Progenitor cell of endocrine pancreas (in vitro differentiated cells): ENCODE measurements at places on chromosomes 2 and 18.

DNA sequence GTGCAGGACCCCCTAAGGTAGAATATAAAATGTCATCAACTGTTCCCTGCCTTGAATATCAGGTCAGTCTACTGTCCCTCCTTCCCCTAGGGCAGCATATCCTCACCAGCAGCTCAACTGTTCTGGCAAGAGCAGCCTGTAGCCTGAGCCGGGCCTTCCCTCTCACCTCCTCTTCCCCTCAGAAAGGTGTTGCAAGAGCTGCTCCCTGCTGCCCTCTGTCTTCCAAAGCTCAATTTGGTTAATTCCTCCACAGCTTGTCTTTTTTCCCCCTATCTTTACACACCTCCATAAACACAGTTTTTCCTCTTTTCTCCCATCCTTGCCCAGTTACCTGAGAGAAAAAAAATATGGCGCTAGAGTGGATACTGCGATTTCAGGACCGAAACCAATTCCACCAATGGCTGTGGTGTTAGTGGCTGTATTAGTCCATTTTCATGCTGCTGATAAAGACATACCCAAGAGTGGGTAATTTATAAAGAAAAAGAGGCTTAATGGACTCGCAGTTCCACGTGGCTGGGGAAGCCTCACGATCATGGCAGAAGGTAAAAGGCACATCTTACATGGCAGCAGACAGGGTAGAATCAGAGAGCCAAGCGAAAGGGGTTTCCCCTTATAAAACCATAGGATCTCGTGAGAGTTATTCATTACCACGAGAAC lies 184.7 kb downstream of the MREG start:
- H3K4me1 ChIP-seq = peaks cover 51% of the 10 kb centered on the region
- peak overlapping the region; percentile 70 for H3K27ac ChIP-seq
- H3K27me3 ChIP-seq = no peaks in the 10 kb centered on the region
- peaks cover 5% of the 10 kb centered on the region for H3K36me3 ChIP-seq
- H3K4me3 ChIP-seq = no peak overlapping the region
- DNase-seq = no peak

DNA sequence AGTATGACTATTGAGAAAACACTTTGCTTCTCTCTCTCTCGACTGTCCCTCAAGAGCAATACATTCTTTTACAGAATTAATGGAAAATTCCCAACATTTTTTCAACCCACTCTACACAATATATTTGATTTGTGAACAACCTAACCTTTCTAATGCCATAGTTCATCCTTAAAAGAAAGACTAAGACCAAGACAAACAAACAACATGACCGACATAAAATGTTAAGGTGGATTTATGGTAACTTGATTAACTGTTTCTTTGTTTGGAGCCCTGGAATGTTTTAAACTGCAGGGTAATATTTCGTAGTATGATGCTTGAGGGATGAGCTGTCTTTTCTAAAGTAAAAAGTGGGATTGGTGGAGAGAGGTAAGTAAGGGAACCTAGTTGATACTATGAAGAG lies 738.2 kb downstream of the MBD2 start:
- peaks cover 3% of the 10 kb centered on the region for H3K4me1 ChIP-seq
- no peak overlapping the region for H3K4me3 ChIP-seq
- no peaks in the 10 kb centered on the region for H3K36me3 ChIP-seq

DNA sequence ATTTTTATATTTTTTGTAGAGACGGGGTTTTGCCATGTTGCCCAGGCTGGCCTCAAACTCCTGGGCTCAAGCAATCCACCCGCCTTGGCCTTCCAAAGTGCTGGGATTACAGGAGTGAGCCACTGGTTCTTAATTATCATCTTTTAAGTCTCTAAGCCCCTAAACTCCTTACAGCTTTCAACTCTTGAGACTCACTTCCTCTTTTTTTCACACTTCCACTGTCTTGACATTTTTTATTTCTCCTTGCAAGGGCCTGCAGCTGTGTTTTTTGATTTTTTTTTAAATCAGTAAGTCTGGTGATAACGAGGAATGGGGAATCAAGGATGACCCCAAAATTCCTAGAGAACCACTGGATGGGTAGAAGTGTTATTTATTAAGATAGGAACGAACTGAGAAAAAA lies 8.6 kb upstream of the ABCB11 start:
- no peak overlapping the region for H3K27ac ChIP-seq
- no peak overlapping the region for H3K4me3 ChIP-seq
- H3K36me3 ChIP-seq = peaks cover 2% of the 10 kb centered on the region
- DNase-seq = no peak
- no peaks in the 10 kb centered on the region for H3K27me3 ChIP-seq

- peaks cover 13% of the 10 kb centered on the region for H3K27me3 ChIP-seq
- no peaks in the 10 kb centered on the region for H3K36me3 ChIP-seq
- DNase-seq = no peak
- no peak overlapping the region for H3K4me3 ChIP-seq
These were observed 153.3 kb downstream of the COL6A3 start for GRCh38 chr2:237260686-237261085.

DNA sequence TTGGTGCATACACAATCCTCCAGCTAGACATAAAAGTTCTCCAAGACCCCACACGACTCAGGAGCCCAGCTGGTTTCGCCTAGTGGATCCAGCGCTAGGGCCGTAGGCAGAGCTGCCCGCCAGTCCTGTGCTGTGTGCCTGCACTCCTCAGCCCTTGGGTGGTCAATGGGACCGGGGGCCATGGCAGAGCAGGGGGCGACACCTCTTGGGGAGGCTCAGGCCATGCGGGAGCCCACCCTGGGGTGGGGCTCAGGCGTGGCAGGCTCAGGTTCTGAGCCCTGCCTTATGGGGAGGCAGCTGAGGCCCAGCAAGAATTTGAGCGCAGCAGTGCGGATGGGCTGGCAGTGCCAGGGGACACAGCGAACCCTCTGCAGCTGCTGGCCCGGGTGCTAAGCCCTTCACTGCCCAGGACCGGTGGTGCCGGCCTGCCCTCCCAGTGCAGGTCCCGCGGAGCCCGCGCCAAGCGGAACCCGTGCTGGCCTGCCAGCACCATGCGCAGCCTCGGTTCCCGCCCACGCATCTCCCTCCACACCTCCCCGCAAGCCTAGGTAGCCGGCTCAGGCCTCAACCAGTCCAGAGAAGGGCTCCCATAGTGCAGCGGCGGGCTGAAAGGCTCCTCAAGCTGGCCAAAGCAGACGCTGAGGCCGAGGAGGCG lies 1566.6 kb upstream of the SLC39A10 start:
- H3K4me1 ChIP-seq = peaks cover 7% of the 10 kb centered on the region

- no peak overlapping the region for H3K4me3 ChIP-seq
- H3K4me1 ChIP-seq = no peaks in the 10 kb centered on the region
- DNase-seq = no peak
- no peak overlapping the region for H3K27ac ChIP-seq
- H3K27me3 ChIP-seq = peaks cover 6% of the 10 kb centered on the region
- H3K36me3 ChIP-seq = no peaks in the 10 kb centered on the region
These were observed 67.3 kb upstream of the SALL3 start for GRCh38 chr18:78912336-78912735.

DNA sequence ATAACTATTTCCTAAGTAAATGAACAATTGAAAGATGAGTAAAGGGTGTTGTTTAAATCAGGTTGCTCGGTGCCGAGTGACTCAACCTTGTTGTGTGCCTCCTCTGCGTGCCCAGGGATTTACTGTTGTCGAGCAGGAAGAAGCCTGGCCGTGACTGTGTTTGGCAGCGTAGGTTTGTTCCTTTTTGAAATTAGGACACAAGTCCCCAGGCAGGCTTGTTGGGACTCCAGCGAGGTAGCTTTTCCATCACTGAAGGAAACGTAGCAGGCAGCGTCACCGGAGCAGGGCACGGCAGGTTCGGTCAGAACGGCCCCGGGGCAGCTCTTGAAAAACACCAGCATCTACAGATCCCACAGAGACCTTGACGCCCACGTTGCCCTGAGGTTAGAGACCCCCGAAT lies 48.6 kb downstream of the TMEM18 start:
- no peaks in the 10 kb centered on the region for H3K36me3 ChIP-seq
- no peak overlapping the region for H3K4me3 ChIP-seq
- peaks cover 5% of the 10 kb centered on the region for H3K27me3 ChIP-seq
- no peaks in the 10 kb centered on the region for H3K4me1 ChIP-seq
- no peak overlapping the region for H3K27ac ChIP-seq

- no peak overlapping the region for H3K27ac ChIP-seq
- no peaks in the 10 kb centered on the region for H3K4me1 ChIP-seq
- peaks cover 10% of the 10 kb centered on the region for H3K36me3 ChIP-seq
- no peak overlapping the region for H3K4me3 ChIP-seq
- H3K27me3 ChIP-seq = peaks cover under 1% of the 10 kb centered on the region
These were observed 65.8 kb downstream of the SGPP2 start for GRCh38 chr2:222490131-222490530.

DNA sequence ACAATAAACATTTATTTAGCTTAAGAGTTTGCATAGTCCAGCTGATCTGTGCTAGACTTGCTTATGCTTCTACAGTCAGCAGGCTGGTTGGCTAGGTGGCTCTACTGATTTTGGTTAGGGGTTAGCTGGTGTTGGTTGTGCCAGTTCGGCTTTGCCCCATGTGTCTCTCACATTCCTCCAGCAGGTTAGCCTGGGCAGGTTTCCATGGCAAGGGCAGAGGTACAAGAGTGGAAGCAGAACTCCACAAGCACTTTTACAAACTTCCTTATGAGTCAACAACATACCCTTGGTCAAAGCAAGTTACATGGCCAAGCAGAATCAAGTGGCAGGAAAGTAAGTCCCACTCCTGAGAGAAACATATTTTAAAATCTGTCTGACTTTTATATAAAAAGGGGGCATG lies 82.3 kb downstream of the SS18 start:
- no peak overlapping the region for H3K4me3 ChIP-seq
- H3K36me3 ChIP-seq = peaks cover 8% of the 10 kb centered on the region
- no peaks in the 10 kb centered on the region for H3K4me1 ChIP-seq
- H3K27ac ChIP-seq = peak overlapping the region; percentile 40

- no peak overlapping the region for H3K4me3 ChIP-seq
- peaks cover 1% of the 10 kb centered on the region for H3K36me3 ChIP-seq
- H3K4me1 ChIP-seq = no peaks in the 10 kb centered on the region
- no peak for DNase-seq
These were observed 499.7 kb downstream of the PTH2R start for GRCh38 chr2:208906330-208906729.

DNA sequence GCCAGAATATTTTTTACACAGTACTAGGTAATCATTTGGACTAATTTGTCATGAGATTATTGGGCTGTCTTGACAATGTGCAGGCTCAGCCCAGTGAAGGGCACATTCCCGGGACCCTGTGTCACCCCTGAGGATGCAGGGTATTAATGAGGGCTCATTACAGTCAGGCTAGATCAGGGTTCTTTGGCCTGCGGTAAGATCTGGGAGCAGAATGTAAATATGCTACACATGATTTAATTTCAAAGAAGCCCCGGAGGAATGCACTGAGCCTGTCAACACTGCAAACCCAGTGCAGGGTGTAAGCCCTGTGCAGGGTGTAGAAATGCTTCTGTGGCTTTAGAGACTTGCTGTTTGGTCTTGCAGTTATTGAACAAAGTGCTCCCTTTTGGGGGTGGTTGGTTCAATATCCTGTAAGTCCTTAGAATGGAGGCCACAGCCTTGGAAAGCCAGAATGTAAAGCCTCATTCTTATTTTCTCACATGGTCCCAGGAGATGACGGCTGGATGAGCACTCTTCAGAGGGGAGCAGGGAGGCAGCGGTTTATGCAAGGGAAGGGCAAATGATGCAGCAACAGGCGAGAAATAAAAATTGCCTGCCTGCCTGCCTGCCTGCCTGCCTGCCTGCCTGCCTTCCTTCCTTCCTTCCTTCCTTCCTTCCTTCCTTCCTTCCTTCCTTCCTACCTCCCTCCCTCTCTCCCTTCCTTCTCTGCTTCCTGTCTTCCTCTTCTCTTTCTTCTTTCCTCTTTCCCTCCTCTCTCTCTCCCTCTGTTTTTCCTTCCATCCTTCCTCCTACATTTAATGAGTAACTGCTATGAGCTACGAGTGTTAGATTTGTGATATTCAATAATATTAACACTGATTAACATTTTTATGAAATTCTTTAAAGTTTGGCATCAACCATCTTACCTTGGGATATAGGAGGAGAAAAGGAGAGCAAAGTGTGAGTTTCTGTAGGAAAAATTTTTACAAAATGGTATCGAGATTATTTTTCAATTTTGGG lies 148.8 kb downstream of the VAPA start:
- no peak overlapping the region for H3K27ac ChIP-seq
- H3K36me3 ChIP-seq = no peaks in the 10 kb centered on the region
- H3K27me3 ChIP-seq = peaks cover 12% of the 10 kb centered on the region
- DNase-seq = no peak

GRCh38 chr2:235701206-235701981 lies 207.6 kb downstream of the AGAP1 start:
- H3K4me1 ChIP-seq = no peaks in the 10 kb centered on the region
- H3K36me3 ChIP-seq = peaks cover 2% of the 10 kb centered on the region
- DNase-seq = no peak
- no peak overlapping the region for H3K27ac ChIP-seq

DNA sequence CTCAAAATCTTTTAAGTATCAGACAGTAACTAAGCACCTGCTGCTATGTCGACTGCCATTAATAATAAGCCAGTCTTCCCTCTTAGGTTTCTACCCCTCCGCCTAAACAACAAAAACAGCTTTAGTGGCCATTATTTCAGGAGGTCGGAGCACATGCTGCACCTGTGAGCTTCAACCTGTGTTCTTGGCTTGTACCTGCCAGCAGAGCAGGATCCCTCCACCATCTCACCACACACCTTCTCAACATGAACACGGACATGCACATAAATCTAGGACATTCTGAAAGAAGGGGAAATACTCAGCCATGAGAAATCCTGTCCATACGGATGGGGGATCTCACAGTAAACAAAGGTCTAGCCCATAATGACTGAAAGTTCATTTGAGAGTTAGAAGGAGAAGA lies 3.7 kb downstream of the CYB5A start:
- peak overlapping the region; percentile 85 for H3K27ac ChIP-seq
- H3K36me3 ChIP-seq = peaks cover 4% of the 10 kb centered on the region
- peak overlapping the region; percentile 60 for H3K4me3 ChIP-seq
- peaks cover 64% of the 10 kb centered on the region for H3K4me1 ChIP-seq
- no peak for DNase-seq

- no peak overlapping the region for H3K4me3 ChIP-seq
- peaks cover 2% of the 10 kb centered on the region for H3K27me3 ChIP-seq
- H3K4me1 ChIP-seq = peaks cover 3% of the 10 kb centered on the region
- no peaks in the 10 kb centered on the region for H3K36me3 ChIP-seq
- no peak for DNase-seq
These were observed 231.9 kb upstream of the MGAT5 start for GRCh38 chr2:134021830-134022524.

GRCh38 chr2:183349091-183349490 lies 224.8 kb downstream of the NUP35 start:
- H3K36me3 ChIP-seq = no peaks in the 10 kb centered on the region
- no peak overlapping the region for H3K27ac ChIP-seq
- H3K27me3 ChIP-seq = no peaks in the 10 kb centered on the region
- H3K4me1 ChIP-seq = peaks cover 4% of the 10 kb centered on the region

GRCh38 chr2:135818937-135819610 lies 17.9 kb downstream of the LCT start:
- no peak overlapping the region for H3K27ac ChIP-seq
- H3K4me3 ChIP-seq = no peak overlapping the region
- no peaks in the 10 kb centered on the region for H3K36me3 ChIP-seq
- no peak for DNase-seq

- no peaks in the 10 kb centered on the region for H3K27me3 ChIP-seq
- H3K4me1 ChIP-seq = peaks cover 6% of the 10 kb centered on the region
- no peak for DNase-seq
- H3K4me3 ChIP-seq = no peak overlapping the region
These were observed 198.7 kb downstream of the MYCN start for GRCh38 chr2:16138811-16139662.

- no peaks in the 10 kb centered on the region for H3K36me3 ChIP-seq
- H3K27ac ChIP-seq = no peak overlapping the region
- no peaks in the 10 kb centered on the region for H3K4me1 ChIP-seq
- no peak overlapping the region for H3K4me3 ChIP-seq
These were observed 24.0 kb upstream of the GPC1 start for GRCh38 chr2:240411261-240412160.
